ENCODE measurements at places on chromosomes 4 and X. TPM values are rescaled to one million over a fixed set of nuclear protein-coding genes. Genes with fewer than 3 reads are reported as not detected.
A peak's percentile ranks its signal among the peaks of the same experiment; 100 is the strongest.

DNA sequence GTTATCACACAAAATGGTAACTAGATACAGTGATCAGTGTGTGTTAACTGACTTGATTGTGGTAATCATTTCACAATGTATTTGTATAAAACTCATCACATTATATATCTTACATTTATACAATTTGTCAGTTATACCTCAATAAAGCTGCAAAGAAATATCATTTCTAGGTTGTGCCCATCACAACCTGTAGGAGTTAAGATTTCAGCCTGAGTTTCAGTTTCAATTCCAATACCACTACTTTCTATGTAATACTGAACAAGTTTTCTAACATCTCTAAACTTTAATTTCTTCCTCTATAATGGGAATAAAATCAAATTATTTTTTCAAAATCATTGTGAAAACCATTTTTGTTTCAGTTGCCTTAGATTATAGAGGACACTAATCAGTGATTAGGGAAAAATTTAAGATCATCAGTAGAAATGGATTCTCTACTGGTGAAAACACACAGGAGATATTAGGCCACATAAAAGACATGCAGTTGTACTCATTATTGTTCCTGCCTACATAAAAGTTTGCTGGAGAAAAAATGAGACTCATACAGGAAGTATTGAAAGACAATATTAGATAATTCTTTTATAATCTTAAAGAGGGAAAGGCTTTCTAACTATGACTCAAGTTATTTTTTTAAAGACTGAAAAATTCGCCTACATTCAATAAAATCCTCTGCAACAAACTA lies 18.4 kb upstream of the TBC1D1 start:
- H3K27ac ChIP-seq: no peak overlapping the region
- H3K4me1 ChIP-seq: peaks cover 2% of the 10 kb centered on the region
- no peak overlapping the region for H3K4me3 ChIP-seq
- no peaks in the 10 kb centered on the region for H3K36me3 ChIP-seq
- no peaks in the 10 kb centered on the region for H3K27me3 ChIP-seq

DNA sequence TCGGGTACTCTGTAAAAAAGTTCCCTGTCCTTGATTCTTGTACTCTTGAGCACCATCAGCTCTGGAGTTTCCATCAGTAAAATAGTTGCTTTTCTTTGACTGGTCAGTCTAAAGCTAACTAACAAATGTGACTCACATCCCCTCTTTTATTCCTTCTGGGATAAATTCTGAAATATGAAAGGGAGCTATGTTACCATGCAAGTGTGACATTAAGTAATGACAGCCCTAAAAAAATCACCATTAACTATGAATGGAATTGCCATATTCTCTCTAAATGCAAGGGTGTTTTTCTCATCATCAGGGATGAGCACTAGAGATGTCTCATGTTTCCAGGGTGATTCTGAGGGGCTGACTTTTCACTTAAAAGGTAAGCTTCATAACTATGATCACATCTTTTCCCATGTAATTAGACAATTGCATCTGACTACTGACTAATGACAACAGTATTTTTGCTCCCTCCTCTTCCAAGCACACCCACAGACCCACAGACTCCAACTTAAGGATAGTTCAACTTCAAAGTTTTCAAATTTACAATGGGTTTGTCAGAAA lies 26.9 kb upstream of the RASGEF1B start:
- H3K4me1 ChIP-seq: peaks cover 4% of the 10 kb centered on the region
- H3K4me3 ChIP-seq: no peak overlapping the region

Gene NKX1-1
- not detected for polyA plus RNA-seq

- DNase-seq: no peak
- no peaks in the 10 kb centered on the region for H3K27me3 ChIP-seq
- H3K4me1 ChIP-seq: no peaks in the 10 kb centered on the region
- H3K4me3 ChIP-seq: no peak overlapping the region
- H3K36me3 ChIP-seq: no peaks in the 10 kb centered on the region
These were observed 276.9 kb downstream of the RAB28 start for GRCh38 chr4:13207226-13207625.

Gene HELT
- polyA plus RNA-seq: not detected

Gene PCGF3
- polyA plus RNA-seq: 40.6 TPM

Gene GABRG1
- not detected for polyA plus RNA-seq

- H3K4me1 ChIP-seq: no peaks in the 10 kb centered on the region
- H3K4me3 ChIP-seq: no peak overlapping the region
- H3K27me3 ChIP-seq: no peaks in the 10 kb centered on the region
- no peak for DNase-seq
- H3K27ac ChIP-seq: no peak overlapping the region
These were observed 58.5 kb upstream of the CPEB2 start for GRCh38 chr4:14943749-14944148.

GRCh38 chr4:119020158-119020557 lies 115.5 kb upstream of the MYOZ2 start:
- H3K4me1 ChIP-seq: no peaks in the 10 kb centered on the region
- no peak overlapping the region for H3K4me3 ChIP-seq
- no peaks in the 10 kb centered on the region for H3K36me3 ChIP-seq
- DNase-seq: no peak
- peak overlapping the region; percentile 10 for H3K27ac ChIP-seq

DNA sequence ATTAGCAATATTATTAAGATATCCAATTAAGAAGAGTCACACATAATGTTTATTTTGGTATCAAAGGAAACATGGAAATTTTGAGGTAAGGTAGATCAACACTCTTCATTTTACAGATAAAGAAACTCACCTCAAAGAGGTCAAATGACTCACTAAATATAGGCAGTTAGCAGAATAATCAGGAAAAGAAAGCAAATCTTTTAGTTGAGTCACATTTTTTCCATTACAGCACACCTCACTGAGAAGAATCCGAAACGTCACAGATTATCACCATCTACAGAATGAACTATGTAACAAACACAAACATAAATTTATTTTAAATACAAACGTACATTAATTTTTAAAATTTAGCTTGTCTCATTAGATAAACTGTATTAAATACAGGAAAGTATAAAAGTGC lies 70.1 kb downstream of the TMEM47 start:
- H3K27me3 ChIP-seq: no peaks in the 10 kb centered on the region
- H3K36me3 ChIP-seq: no peaks in the 10 kb centered on the region
- no peaks in the 10 kb centered on the region for H3K4me1 ChIP-seq
- H3K27ac ChIP-seq: no peak overlapping the region
- DNase-seq: no peak
- no peak overlapping the region for H3K4me3 ChIP-seq

DNA sequence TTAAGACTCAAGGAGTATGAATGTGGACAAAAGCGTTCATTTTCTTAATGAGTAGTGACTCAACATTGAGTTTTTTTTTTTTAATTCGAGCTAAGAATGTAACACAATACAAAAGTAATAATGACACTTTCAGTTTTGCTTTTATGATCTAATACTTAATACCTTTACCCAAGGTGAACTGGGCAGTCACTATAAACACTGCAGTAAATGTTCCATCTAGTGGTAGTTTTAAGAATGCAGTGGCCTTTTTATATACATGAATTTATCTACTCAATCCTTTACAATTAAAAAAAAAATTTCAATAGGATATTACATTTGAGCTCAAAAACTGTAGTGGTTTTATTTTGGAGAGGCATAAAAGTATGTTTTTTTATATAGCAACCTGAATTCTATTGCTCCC lies 33.9 kb downstream of the PDK3 start:
- no peaks in the 10 kb centered on the region for H3K27me3 ChIP-seq
- DNase-seq: peak; percentile 61
- H3K36me3 ChIP-seq: no peaks in the 10 kb centered on the region
- H3K4me1 ChIP-seq: peaks cover 3% of the 10 kb centered on the region
- H3K27ac ChIP-seq: no peak overlapping the region
- no peak overlapping the region for H3K4me3 ChIP-seq

DNA sequence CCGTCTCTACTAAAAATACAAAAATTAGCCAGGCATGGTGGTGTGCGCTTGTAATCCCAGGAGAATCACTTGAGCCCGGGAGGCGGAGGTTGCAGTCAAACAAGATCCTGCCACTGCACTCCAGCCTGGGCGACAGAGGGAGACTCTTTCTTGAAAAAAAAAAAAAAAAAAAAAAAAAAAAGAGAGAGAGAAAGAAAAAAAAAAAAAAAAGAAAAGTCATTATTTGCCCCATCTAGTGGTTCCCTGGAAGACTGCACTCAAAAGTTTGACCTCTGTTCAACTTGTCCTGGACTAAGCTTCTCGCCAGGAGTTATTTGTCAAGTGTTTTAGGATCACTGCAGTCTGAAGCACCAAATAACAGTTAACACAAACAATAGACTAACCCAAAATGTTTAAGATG lies 45.3 kb upstream of the KCTD8 start:
- no peaks in the 10 kb centered on the region for H3K4me1 ChIP-seq
- no peak overlapping the region for H3K27ac ChIP-seq
- no peak overlapping the region for H3K4me3 ChIP-seq
- DNase-seq: no peak

Gene TRPC5OS
- polyA plus RNA-seq: not detected

- no peak overlapping the region for H3K4me3 ChIP-seq
- H3K27ac ChIP-seq: no peak overlapping the region
- DNase-seq: peak; percentile 2
- no peaks in the 10 kb centered on the region for H3K36me3 ChIP-seq
- no peaks in the 10 kb centered on the region for H3K27me3 ChIP-seq
- no peaks in the 10 kb centered on the region for H3K4me1 ChIP-seq
These were observed 22.0 kb upstream of the TMPRSS11B start for GRCh38 chr4:68267433-68267944.

DNA sequence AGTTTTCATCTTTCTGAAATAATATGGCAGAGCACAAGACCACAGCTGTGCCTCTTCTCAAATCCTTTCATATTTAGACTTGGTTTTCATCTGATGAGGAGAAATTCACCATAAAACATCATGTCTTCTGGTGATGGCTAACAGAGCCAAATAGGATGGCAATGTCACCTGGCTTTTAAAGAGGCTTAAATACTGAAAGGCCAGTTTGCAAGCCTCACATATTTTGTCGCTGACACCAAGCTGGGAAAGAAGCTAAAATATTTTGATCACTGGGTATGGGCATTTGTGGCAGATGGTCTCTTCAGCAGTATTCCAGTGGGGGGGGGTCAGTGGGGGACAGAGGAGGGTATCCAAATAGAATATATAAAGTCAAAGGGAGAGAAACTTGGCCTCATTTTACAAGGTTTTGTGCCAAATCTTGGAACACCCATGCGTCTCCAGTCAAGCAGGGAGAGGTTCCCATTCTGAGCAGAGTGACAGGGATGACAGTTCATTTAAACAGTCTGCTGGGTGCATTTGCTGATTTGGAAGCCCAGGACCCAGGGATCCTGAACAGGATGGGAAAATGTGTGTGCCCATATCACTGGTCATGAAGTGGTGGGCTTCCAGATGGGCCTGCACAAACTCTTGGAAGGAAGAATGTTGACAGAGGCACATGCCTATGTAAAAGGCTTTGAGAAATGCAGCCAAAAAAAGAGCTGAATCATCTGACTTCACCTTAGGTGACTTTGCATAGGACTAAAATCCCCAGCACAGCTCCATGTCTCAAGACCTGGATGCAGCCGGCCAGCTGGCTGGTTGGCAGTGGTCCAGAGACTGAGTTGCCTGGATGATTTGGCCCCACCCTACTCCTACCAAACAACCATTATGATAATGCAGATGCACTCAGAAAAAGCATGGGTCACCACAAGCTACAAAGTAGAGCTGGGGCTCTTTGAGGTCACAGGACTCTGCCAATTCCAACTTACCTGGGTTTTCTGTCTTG lies 484.4 kb upstream of the NR3C2 start:
- no peaks in the 10 kb centered on the region for H3K27me3 ChIP-seq
- no peaks in the 10 kb centered on the region for H3K4me1 ChIP-seq
- H3K4me3 ChIP-seq: no peak overlapping the region

DNA sequence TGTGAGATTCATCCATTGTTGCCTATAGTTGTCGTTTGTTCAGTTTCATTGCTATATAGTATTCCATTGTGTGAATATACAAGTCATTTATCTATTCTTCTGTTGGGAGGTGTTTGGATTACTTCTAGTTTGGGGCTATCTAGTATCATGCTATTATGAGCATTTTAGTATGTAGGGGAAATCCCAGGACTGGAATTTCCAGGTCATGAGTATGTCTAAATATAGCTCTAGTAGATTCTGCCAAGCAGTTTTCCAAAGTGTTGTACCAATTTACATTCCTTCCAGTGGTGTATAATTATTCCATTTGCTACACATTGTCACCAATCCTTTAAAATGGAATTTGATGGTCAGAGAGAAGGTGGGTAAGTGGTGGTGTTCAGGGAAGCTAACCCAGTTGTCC lies 30.1 kb downstream of the EGFL6 start:
- H3K4me3 ChIP-seq: no peak overlapping the region
- H3K27ac ChIP-seq: no peak overlapping the region
- DNase-seq: no peak
- H3K4me1 ChIP-seq: no peaks in the 10 kb centered on the region

DNA sequence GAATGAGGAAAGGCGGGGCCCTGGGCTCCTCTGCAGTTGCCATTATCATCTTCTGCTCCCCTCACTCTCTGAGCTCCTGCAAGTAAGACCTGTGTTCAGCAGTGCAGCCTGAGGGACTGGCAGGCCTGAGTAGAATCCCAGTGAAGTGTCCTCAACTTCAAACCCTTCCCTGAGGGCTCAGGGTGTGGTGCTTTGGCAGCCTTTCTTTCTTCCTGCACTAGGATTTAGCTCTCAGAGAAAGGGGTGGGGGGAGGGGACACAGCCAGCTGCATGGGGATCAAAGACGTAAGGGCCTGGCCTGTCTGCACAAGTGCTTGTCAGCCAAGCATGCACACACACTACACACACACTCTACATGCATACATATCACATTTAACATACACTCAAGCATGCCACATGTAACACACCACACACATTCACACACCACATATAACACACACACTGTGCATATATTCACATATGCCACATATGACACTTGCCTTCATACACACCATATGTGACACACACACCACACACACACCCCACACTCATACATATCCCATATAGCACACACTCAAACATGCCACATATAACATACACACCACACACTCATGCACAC lies 223.4 kb upstream of the RPL34 start:
- H3K4me1 ChIP-seq: no peaks in the 10 kb centered on the region
- no peaks in the 10 kb centered on the region for H3K27me3 ChIP-seq
- H3K27ac ChIP-seq: no peak overlapping the region
- DNase-seq: no peak
- H3K36me3 ChIP-seq: no peaks in the 10 kb centered on the region

- H3K4me1 ChIP-seq: no peaks in the 10 kb centered on the region
- H3K27me3 ChIP-seq: no peaks in the 10 kb centered on the region
- H3K36me3 ChIP-seq: no peaks in the 10 kb centered on the region
- H3K4me3 ChIP-seq: no peak overlapping the region
- no peak overlapping the region for H3K27ac ChIP-seq
These were observed 556.3 kb downstream of the PPARGC1A start for GRCh38 chr4:23333556-23333945.

- no peaks in the 10 kb centered on the region for H3K4me1 ChIP-seq
- H3K27ac ChIP-seq: no peak overlapping the region
- no peaks in the 10 kb centered on the region for H3K27me3 ChIP-seq
- DNase-seq: no peak
These were observed 473.8 kb downstream of the SPRY1 start for GRCh38 chr4:123870216-123870876.

GRCh38 chr4:41044165-41044564 lies 170.2 kb downstream of the APBB2 start:
- H3K4me3 ChIP-seq: no peak overlapping the region
- no peak for DNase-seq
- no peaks in the 10 kb centered on the region for H3K36me3 ChIP-seq

Measured in small intestine (tissue), 16 donors.